ENCODE measurements at places on chromosomes 11 and 22.

- DNase-seq = no peak
Measured at GRCh38 chr11:117087446-117087845, 10.8 kb downstream of the SIK3 start.

- DNase-seq = no peak
Measured at GRCh38 chr11:128052912-128053641, 534.3 kb downstream of the ETS1 start.

- DNase-seq = no peak
Measured at GRCh38 chr11:83979593-83979992, 693.4 kb upstream of the CCDC90B start.

GRCh38 chr11:48036466-48036865, 56.1 kb downstream of the PTPRJ start:
- no peak for DNase-seq

DNA sequence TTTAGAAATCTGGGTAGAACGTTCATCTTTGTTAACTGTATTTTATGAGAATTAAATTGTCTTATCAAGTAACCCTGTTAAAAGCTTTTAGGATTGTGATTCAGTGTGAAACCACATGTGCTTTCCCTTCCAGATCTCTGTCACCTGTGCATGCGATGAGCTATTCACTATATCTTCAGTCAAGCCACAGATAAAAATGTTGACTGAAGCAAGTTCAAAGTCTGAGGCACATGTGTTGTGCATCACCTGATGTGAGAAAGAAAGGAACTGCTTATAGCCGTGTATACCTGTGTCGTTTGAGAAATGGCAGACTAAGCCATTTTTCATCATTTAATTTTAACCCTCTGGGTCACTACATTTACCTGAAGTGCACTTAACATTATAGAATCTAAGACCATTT, 1088.9 kb upstream of the TENM4 start:
- DNase-seq = no peak

- DNase-seq = no peak
Measured at GRCh38 chr11:119251114-119251513, 45.0 kb downstream of the CBL start.

- DNase-seq = no peak
Measured at GRCh38 chr22:46738647-46739093, 618 bp upstream of the CERK start.

DNA sequence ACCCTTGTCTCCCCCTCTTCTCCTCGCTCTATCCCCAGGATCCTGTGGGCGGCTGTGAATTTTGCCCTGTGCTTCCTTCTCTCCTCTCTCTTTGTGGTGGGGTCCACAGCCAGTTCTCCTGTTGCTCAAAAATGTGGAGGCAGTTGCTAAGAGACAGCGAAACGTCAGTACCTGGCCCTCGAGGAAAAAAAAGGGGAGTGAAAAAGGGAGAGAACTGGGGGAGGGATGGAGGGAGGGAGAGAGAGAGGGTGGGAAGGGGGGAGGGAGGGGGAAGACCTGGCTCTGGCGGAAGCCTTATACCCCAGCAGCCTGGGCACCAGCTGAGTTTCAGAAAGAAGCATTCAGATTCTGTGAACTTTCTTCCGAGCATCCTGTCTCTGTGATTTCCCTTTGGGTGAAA, 2.1 kb upstream of the LRRC55 start:
- no peak for DNase-seq

DNA sequence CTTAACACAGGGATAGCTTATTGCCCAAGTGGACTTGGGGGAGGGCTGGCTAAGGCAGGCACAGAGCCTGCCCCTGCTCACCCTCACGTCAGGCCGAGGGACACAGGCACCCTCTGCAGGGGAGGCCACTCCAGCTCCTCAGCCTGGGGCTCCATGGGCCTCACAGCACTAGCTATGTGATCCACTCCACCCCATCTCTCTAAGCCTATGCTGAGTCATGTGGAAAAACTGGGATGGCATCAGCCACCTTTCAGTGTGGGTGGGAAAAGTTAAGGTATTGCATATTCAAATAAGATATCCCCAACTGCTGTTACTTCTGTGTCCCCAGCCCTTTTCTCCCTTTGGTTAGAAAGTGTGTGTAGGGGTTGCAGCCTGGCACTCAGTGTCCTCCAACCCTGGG, 22.3 kb downstream of the RANGAP1 start:
- no peak for DNase-seq

- no peak for DNase-seq
Measured at GRCh38 chr11:93604008-93604660, 57.3 kb upstream of the CEP295 start.

DNA sequence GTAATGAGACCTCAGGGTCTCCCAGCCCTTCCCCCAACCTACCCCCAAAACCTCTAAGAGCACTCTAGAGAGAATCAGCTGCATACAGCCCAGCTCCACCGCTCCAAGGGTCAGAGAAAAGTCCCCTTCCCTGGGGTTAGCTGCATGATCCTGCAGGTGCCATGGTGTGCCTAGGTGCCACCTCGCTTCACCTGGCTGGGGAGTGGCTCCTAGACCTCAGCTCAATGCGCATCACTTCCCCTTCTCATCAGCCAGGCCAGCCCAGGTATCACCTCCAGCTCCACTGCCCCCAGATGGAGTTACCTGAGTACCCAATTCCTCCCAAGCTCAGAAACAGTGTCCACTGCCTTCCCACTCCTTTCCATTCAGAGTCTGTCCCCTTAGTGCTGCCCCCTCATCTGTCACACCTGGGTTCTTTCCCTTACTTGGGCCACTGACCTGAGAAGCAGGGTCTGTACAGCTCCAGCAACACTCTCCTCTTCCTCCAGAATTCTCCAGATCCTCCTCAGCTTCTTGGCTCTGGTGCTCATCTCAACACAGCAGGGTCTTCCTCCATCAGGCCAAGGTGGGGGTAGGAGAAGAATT, 1.3 kb downstream of the STARD10 start:
- DNase-seq = no peak

All from Calu3 (cell line).